ENCODE measurements at places on chromosomes 5 and 9.

DNA sequence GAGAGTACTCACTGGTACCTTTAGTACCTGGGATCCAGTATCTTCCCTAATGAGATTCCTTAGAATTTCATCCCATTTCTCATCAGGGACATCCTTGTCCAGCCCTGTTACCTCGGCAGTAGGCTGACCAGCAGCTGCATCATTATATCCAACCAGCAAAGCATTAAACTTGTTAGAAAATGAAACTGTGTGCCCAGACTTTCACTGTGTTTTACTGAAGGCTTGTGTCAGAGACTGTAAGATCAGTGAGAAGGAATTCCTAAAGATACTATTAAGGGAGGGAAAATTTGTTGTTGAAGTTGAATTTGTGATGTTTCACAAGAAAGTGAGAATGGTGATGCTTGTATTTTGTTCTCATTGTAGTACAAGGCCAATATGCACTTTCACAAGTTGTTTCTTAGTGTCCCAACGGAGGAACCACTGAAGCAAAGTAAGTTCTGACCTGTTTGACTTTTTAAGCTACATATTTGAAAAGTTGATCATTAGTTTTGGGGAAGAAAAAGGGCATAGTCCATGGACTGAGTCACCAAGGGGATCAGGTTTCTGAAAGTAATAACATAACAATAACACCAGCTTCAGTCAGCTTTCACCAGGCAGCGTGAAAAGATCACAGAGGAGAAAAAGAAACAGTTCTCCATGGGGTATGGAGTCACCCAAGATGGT is 48.8 kb downstream of the GRAMD2B start:
- no peak for DNase-seq

GRCh38 chr5:127959152-127959764 is 124.3 kb upstream of the SLC12A2 start:
- DNase-seq, result no peak

- no peak for DNase-seq
These were observed 481.9 kb downstream of the ZNF608 start for GRCh38 chr5:124264499-124264898.

DNA sequence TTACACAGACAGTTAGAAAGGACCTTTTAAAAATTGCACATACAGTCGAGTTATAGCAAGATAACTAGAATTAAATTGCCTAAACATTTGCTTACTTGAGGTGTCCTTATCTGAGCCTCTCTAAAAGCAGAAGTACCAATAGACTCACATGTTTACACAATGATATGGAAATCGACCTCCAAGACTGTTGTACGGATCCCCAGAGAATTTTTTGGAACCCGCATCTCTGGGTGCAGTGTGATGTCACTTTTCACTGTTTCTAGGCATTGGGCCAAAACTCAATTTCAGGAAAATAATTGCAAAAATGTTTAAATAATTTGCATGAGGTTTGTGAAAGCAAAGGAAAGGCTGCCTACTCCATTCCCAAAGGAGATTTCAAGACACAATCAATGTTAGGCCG is 63.1 kb upstream of the ATG10 start:
- no peak for DNase-seq

GRCh38 chr9:134630393-134630790 is 11.2 kb upstream of the COL5A1 start:
- DNase-seq, result no peak

- no peak for DNase-seq
These were observed 5.7 kb downstream of the PHF2 start for GRCh38 chr9:93582115-93582514.

DNA sequence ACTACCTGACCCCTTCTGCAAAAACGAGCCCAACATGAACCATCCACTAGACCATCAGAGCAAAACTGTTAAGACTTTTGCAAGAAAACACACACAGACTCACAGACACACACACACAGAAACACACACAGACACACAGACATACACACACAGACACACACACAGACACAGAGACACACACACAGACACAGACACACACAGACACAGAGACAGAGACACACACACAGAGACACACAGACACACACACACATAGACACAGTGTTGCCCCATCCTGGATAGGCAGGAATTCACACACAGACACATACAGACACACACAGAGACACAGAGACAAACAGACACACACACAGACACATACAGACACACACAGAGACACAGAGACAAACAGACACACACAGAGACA is 52.5 kb downstream of the NACC2 start:
- DNase-seq, result no peak

GRCh38 chr5:83417884-83418283 is 53.7 kb upstream of the VCAN start:
- DNase-seq, result no peak

DNA sequence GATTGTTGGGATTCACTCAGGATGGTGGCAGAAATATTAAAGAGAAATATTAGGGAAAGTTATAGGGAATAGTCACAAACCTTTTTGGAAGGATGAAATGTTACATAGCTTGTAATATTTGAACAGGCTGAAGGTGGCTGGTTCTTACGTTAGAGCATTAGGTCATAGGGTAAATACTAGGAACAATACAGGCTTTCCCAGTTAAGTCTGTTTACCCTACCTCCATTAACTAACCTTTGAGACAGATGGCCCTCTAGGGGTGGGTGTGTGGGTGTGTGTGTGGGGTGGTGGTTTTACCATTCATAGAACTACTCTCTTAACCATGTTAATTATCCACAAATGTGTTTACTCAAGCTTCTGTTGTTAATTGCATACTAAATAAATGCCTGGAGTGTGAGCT is 94.3 kb upstream of the STK32A start:
- DNase-seq, result no peak

GRCh38 chr5:26669523-26669922 is 368.9 kb downstream of the CDH9 start:
- DNase-seq, result no peak

DNA sequence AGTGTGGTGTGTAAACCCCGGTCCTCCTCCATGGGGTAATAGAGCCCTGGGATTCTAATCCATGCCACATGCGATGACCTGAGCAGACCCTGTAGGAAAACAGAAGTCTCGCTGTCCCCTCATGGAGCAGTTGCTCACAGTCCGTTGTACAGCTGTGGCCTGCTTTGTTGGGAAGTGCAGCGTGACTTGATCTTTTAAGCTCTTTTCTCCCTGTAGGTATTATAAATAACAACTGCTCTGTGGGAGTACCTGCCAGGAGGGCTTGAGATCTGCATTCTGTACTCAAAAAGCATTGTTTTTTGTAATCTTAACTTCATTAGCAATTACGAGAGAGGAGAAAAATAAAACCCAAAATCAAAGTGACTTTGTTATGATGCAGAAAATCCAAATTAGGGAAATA is 17.3 kb downstream of the MEGF10 start:
- no peak for DNase-seq

DNA sequence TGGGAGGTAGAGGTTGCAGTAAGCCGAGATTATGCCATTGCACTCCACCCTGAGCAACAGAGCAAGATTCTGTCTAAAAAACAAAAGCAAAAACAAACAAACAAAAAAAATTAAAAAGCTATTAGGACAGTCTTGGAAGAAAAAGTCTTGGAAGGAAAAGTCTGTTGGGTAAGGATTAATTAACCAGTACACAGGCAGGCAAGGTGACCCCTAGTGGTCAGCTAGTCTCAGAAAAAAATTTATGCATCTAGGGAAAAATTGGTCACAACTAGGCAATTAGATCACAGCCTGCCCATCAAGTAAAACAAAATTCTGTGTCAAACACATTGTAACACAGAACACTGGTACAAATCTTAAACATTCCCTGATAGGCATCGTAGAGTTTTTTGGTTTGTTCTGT is 6.7 kb upstream of the ANKRD18B start:
- no peak for DNase-seq

DNA sequence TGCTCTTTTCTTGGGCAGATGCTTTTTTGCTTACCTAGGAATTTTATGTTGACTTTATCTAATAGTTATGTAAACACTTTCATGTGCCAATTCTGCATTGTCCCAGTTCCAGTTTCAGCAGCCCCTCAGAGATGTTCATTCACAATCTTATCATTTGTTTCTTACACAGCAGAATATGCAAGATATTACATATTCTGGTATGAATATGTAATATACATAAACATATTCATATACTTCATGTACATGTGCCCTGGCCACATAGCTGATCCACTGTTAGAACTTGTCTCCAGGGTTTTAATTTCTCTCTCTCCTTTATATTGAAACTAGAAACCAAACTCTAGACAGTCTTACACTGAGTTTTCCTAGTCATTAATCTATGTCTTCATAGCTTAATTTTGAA is 90.2 kb upstream of the PARP8 start:
- DNase-seq, result no peak

DNA sequence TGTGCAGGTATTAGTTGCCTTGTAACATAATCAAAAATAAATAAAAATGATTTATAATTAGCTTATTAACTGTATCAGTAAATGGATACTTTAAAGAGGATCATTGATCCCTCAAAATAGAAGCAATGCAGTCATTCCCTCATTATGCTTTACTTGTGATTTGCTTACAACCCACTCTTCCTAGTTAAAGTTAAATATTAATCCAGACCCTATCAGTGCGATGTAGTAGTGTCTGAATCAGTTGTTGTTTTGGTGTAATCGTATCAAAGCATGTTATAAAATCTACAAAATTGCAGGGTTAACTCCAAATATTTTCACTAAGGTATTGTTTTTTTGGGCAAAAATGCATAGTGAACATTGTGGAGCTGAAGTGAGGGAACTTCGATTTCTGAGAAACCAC is 17.6 kb downstream of the TENT4A start:
- no peak for DNase-seq

GRCh38 chr5:64318175-64318574 is 152.5 kb downstream of the RNF180 start:
- DNase-seq, result no peak

DNA sequence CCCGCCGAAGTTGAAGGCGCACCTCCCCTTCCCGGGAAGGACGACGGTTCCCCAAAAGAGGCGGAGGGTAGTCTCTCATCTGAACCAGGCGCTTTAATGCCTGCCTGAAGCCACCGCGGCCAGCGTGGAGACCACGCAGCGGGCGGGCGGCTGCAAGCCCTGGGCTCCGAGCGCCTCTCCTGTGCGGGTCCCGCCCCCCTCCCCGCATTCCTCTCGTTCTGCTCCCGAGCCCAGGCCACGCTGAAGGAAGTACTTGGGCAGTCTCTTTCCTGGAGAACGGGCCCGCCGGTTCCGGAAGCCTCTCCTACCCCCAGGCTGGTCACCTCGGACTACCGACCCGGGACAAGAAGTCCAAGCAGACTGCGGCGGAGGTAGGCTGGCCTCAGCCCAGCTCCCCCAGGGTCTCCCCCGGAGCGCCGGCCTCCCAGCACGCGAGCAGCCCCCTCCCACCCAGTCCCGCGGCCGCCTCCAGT is 571 bp downstream of the PPIC start:
- peak; percentile 27 for DNase-seq

DNA sequence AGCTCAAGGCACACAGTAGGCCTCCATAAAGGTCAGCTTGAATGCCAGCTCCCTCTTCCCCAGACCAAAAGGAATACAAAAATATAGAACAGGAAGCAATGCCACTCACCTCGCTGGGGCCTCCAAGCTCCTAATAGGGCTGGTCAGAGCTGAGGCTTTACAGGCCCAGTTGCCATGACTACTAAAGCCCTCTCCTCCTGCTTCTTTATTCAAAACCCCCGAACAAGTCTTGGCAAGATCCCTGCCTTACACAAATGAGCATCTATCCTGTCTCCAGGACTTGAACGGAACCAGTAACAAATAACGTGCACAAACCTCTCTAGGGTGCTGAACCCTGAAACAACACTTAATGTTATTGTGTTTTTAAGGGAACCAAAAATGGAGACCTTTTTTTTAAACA is 136.3 kb downstream of the SIL1 start:
- DNase-seq, result no peak
